ENCODE measurements at places on chromosomes 6 and 20.
A peak's percentile ranks its signal among the peaks of the same experiment; 100 is the strongest.

GRCh38 chr6:38012573-38012972, 193.0 kb downstream of the ZFAND3 start:
- peak; percentile 32 for DNase-seq

GRCh38 chr6:152727507-152727906, 23.1 kb upstream of the VIP start:
- DNase-seq, result no peak

GRCh38 chr6:71499667-71500066, 211.1 kb downstream of the OGFRL1 start:
- no peak for DNase-seq

- DNase-seq, result peak; percentile 44
Measured at GRCh38 chr6:169445661-169446581, 192.3 kb upstream of the THBS2 start.

DNA sequence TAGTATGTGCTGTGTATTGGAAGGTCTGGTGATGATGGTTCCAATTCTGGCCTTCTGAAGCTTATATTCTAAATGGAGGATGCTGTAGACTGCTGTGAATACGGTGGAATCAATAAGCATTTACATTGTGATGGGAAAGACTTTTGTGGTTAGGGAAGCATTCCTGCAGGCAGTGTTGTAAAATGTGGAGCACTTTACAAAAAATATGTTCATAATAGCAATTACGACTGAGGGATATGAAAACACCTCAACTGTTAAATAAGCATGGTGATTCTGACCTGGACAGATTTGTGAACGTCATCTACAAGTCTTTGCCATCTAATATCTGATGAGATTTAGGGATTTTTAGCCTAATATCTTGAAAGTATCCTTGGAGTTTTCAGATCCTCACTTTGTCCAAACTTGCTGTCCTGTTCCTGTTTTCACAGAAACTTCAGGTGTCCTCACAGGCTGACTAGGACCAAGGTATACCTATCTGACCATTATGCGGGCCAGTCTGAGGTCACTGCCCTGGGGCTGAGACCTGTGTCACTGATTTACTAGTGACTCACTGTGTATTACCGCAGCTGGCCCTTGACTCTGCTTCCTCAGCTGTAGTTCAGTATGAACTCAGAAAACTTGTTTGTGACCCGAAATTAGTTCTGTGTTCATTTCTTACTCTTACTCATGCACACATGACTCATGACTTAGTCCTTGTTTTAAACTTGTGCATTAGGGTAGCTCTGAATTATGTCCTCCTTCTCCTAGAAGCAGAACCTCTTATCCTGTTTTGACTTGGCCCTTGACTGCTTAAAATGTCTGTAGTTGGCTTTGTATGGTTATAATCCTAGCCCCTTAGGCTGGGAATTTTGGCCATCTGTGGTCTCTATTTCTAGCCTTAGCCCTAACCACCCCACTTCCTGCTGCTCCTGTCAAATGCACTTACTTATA, 343.0 kb downstream of the CDKAL1 start:
- DNase-seq, result no peak

DNA sequence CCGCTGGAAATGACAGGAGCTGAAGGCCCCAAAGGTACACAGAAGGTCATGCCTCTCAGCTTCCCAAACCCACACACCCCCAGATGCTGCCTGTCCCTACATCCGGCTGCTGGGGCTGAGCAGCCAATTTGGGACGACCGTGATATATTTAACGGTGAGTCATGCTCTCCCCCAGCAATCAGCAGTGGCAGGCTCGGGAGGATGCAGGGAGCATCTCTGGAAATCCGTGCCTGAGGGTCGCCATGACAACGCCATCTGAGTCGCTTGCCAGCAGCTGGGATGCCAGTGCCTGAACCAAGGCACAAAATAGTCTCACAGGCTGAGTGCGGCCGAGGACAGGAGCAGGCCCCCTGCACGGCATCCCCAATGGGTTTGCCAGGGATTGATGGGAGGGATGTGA, 57.9 kb downstream of the KCNB1 start:
- DNase-seq, result no peak

GRCh38 chr20:39646874-39647413, 684.8 kb downstream of the DHX35 start:
- no peak for DNase-seq

DNA sequence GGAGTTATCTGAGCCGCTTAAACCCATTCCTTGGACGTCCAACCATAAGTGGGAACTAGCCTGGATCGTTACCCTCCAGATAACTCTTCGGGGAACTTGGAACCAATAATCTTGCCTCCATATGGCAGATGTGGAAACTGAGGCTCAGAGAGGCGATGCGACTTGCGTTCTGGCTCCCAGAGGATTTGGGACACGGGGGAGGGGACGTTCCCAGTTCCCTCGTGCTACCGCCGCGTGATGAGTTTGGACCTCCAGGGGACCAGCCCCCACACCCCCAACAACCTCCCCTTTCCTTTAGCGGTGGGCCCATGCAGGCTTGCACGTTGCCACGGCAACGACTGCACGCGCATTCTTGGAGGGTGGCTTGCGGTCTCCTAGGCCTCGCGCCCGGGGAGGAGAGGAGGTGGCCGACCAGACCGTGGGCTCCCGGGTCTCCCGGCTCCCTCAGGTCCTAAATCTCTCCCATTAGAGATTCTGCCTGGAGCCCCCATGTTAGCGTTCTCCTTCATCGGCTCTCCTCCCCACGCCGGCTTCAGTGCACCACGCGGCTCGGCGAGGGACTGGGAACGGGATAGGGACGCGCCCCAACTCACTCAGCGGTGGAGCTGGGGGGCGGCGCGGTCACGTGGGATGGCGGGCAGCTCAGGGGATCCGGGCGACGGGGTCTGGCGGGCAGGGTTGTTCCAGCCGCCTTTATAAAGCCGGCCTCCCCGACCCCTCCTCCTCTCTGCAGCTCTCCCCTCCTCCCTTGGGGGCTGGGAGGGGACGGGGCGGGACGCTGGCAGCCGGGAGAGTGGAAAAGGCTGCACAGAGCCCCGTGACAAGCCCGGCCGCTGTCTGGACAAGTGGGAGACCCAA, at the start of gene PLTP:
Gene PLTP, minus strand, starts transcription at position 670 of the 858 bp plus-strand sequence. CDS start 703 bp downstream, outside the sequence.
- no peak for DNase-seq

- DNase-seq, result no peak
Measured at GRCh38 chr20:16514140-16514539, 59.1 kb downstream of the KIF16B start.

- DNase-seq, result no peak
Measured at GRCh38 chr20:32559753-32560380, 25.3 kb downstream of the NOL4L start.

DNA sequence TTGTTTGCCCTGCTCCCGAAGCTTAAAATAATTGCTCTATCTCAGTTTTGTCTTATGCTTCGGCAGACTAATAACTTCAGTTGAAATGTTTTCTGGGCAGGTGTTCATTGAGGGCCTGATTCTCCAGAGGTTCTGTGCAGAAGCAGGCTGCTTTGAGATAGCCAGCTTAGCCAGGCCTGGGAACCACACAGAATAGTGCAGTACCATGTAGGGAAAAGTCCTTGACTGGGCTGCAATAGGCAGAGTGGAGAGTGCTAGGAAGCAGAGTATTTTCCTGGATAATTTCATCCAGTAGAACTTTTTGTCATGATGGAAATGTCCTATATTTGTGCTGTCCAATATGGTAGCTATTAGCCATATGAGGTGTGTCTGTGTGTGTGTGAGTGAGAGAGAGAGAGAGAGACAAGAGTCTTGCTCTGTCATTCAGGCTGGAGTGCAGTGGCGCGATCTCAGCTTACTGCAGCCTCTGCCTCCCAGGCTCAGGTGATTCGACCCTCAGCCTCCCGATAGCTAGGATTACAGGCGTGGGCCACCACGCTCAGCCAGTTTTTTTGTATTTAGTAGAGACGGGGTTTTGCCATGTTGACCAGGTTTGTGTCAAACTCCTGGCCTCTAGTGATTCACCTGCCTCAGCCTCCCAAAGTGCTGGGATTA, 15.9 kb downstream of the TOP1 start:
- no peak for DNase-seq

DNA sequence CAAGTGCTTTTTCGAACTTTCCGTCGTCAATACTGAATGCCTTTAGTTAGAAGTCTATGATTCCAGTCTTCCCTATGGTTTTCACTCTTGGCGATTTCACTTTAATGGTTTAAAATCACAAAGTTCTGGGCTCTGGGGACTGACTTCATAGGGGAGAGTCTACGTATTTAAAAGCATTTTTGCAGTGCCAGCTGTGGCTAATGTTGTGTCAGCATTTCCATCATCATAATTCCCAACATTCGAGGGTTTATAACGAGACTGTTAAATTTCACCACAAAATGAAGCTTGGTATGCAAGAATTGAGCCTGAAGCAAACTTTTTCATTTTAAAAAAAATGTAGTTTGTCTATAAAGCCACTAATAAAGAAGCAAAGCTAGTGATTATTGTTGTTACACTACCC, 242.7 kb downstream of the SOX4 start:
- DNase-seq, result no peak

GRCh38 chr6:131103296-131103695, 32.0 kb upstream of the AKAP7 start:
- DNase-seq, result no peak

DNA sequence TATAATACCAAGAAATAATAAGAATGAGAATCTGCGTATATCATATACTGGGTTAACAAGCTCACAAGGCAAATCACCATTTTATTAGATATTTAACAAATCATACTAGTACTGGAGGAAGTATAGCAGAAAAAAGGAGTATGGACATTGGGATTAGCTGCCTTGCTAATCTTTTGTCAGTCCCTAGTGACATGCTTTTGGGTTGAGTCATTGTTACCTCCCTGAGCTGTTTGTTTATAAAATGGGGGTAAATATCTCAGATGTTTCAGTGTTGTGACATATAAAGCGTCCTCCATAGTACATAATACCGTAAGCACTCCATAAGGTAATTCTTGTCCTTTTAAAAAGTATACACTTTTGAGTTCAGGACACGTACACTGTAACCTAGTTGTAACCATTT, 107.0 kb downstream of the ESR1 start:
- DNase-seq, result no peak

- DNase-seq, result no peak
Measured at GRCh38 chr20:32482442-32483261, 102.5 kb downstream of the NOL4L start.

- DNase-seq, result no peak
Measured at GRCh38 chr6:33837971-33838665, 34.3 kb upstream of the MLN start.

DNA sequence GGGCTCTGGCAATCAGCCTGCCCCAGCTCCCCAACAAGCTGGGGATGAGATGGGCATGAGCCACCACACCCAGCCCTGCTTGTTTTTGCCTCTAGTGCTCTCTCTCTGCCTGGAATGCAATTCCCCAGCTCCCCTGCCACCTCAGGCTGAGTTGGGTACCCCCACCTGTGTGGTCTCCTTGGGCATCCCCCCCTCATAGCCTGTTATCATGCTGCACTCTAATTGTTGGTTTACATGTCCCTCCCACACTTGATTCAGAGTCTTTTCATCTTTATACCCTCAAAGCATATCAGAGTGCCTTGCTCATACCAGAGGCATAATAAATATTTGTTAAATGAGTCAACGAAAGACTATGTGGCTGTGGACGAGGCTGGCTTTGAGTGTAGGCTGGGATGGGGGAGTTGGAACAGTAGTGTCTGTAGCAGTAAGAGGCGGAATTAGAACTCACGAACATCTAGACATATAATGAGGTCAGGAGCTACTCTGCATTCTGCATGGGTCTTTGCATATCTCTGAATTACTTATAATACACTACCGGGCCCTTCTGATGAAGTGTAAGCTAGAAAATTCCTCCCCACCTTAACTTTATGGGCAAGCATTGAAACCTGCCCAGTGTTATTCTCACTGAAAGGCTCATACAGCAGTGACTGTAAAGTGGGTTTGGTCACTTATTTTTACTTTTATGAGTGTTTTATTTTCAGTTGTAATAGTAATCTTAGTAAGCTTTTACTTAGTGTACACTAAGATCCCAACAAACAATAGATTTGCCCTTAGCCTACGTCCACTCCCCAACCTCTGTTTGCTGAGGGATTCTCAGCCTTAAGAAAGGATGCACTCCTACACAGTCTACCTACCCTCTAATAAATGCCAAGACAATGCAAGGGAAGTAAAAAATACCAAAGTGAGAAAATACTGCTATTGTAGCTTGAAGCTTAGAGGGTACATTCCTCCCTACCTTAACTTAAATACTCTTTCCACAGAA, 58.7 kb downstream of the EDN1 start:
- DNase-seq, result no peak

DNA sequence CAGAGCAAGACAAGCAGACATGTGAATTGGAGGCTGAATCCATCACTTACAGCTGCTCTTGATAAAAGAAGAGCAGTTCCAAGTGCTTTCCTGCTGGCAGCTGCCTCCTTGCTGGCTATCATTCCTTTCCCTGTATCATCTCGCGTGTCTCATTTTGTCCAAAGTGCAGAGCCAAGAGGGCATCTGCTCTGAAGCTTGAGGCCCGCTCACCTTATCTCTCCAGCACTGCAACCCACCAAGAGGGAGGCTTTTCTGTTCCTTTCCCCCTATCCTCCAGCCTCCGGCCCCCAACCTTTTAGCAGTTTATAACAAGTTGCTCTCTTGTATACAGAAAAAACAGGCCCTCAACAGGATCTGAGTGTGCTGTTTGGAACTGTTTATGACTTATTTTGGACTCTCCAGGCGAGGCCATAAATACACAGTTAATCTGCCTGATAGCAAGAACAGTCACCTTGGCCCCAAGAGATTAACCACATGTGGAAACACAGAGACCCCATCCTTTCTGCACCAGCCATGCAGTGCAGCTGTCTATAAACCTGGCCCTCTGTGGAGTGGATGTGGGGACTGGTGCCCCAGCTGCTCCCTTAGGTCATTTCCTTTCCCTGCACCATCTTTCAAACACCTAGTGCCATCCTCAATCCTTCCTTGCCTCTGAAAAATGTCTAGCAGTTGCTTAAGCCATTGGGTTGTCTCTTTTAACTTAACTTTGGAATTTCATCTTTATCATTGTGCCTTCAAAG, 172.5 kb upstream of the FERMT1 start:
- no peak for DNase-seq

DNA sequence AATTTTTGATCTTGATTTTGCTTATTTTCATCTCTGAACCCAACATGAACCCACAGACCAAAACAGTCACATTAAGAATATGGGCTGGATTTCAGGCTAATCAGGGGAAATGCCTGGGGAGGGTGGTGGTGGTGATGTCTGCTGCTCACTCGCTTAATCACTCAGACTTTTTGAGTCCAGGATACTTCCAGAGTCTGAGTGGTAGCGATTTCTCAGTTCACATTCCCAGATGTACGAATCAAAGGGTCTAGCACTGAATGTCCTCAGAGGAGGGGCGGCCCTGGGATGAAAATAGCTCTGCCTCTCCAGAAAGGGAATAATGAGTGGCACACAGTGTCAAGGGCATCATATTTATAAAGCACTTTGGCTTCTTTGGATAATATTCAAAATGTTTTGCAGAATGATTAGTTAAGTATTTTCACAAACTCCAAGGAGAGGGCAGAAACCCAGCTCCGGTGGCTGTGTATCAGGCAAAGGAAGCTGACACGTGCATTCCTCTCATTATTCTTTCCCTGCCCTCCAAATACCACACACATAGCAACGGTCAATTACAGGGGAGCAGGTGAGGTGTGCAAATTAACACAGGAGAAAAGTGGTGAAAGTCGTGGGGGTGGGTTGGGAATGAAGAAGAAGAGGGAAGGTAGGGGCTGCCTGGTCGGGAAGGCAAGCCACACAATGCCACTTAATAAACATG, 345.2 kb upstream of the RSPO3 start:
- DNase-seq, result no peak

GRCh38 chr20:19251958-19252357, 39.5 kb downstream of the SLC24A3 start:
- no peak for DNase-seq

GRCh38 chr6:118319894-118320649, 228.0 kb upstream of the PLN start:
- DNase-seq, result no peak

GRCh38 chr6:15036690-15037245, 209.1 kb upstream of the JARID2 start:
- DNase-seq, result no peak

GRCh38 chr6:127302728-127303660, 36.3 kb downstream of the RNF146 start:
- no peak for DNase-seq
